ENCODE measurements at places on chromosomes 1 and 21.

- no peak for DNase-seq
These were observed 356.1 kb downstream of the OMA1 start for GRCh38 chr1:58190267-58190988.

DNA sequence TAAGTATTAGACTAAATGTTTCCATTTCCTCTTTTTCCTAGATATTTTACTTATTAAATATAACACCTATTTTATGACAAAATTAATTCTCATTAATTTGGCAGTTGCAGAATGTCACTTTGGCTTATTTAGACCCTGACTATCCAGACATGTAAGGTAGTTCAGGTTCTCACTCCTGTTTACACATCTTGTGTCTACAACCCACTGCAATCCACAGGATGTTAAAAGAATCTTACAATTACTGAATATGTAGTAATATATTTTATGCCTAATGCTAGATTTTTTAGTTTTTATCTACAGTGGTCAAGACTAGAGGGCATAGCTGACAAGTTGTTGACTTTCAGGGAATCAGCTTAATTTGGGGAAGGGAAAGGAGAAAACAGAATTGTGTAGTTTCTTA lies 346.7 kb downstream of the USP25 start:
- no peak for DNase-seq

DNA sequence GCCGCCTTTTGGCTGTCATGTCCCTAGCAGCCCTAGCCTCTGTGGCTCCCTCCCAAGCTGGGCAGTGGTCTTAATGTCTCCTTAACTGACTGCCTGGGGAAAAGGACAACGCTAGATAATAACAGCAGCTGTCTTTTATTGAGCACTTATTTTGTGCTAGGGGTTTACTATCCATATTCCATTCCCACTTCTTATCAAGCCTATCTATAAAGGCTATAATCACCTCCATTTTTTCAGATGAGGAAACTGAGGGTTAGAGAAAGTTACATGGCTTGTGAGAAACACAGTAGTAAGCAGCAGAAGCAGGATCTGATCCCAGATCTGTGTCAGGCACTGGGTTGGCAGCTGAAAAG lies 6.2 kb downstream of the SH3BGRL3 start:
- DNase-seq: no peak

- no peak for DNase-seq
These were observed 95.0 kb downstream of the GDAP2 start for GRCh38 chr1:117834416-117834815.

DNA sequence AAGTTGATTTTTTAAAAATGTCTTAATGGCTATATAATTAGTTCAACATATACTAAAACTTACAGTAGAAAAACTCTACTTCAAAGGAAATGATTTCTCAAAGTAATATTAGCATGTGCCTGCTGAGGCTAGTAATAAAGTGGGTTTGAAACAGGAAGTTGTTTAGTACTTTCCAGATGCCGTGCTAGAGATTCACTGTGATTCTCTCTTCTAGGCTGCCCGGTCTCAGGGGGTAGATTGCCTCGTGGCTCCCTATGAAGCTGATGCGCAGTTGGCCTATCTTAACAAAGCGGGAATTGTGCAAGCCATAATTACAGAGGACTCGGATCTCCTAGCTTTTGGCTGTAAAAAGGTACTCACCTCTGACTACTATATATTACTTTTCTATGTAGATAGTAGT lies 9.1 kb downstream of the EXO1 start:
- DNase-seq: no peak

DNA sequence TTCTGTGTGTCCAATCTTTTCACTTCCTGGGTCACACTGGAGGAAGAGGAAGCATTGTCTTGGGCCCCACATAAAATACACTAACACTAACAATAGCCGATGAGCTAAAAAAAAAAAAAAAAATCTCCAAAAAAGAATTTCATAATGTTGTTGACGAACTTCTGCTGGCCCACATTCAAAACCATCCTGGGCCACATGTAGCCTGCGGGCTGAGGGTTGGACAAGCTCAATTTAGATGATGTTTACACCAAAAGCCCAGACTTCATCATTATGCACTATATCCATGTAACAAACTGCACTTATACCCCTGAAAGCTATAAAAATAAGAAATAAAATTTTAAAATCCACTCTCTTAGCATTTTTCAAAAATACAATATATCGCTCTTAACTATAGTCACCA lies 187.8 kb upstream of the PTBP2 start:
- DNase-seq: no peak

DNA sequence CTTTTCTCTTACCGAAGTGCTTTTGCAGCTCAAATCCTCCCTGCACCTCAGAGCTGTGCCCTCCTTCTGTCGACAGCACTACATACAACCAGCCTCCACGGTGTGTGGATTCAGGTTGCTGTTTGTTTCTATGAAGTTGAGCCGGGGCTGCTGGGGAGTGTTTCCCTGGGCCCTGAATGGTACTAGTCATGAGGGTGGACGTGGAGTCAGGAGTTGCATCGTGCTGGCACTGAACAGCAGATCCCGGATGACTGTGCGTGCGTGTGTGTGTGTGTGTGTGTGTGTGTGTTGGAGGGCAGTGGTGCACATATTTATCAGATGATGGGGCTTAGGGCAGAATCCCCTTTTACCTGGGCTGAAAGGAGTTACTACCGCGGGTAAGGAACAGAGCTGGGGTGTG lies 47.0 kb downstream of the ACTL8 start:
- DNase-seq: no peak
